ENCODE measurements at places on chromosomes 7 and 10. TPM values are rescaled to one million over a fixed set of nuclear protein-coding genes. Genes with fewer than 3 reads are reported as not detected.

DNA sequence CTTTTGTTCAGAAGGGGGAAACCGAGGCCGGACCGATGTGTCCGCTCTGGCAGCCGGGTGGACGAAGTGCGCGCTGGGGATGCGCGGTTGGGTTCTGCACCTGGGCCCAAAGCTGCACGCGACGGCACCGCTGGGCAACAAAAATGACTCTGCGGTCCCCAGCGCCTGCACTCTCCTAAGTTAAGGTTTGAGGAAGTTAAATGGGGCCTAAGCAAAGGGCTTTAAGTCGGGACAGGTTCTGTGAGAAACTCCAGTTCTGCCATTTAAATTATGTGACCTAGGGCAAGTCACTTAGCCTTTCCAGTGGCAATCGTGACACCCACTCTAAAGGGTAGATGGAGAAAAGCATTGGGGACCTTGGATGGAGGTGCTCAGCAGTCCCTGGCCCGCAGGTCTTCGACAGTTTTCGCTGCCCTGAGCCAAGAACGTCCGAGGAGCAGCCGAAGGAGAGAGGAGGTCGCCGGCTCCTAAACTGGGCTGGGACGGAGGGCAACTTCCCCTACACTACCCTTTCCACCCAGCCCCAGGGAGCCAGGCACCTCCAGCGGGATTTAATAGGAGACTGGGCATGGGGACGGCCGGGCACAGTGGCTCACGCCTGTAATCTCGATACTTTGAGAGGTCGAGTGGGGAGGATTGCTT is 534 bp upstream of the ACBD5 start:
- no peak for DNase-seq

DNA sequence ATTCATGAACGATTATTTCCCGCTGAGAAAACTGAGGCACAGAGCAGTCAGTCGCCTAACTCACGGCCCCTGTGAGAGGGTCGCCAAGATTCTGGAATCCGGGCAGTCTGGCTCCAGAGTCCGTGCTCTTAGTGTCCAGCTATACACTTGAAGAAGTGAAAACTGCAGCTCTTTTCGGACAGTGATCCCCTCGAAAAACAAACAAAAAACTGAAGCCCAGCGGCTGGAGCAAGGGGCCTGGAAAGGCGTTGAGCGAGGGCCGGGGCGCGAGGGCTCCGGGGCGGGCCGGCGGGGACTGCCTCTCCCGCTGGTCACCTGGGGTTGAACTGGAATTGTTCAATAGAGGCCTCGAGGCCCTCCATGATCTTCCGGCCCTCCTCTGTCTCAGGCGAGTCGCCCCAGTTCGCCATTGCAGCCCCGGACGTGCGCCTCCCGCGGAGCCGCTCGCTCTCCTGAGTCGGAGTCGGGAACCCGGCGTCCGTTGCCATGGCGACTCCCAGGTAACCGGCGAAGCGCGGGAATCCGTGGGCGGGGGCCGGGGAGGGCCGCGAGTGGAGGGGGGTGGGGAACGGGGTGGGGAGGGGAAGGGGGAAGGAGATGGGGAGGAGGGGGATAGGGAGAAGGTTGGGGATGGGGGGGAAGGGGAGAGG is 881 bp downstream of the C10orf67 start:
- DNase-seq = no peak

GRCh38 chr10:129958629-129959543 is 5.2 kb downstream of the EBF3 start:
- DNase-seq = no peak

- DNase-seq = no peak
Observed at GRCh38 chr7:113652501-113652900, 266.3 kb downstream of the PPP1R3A start.

GNAI1 gene
- 26.1 TPM for total RNA-seq

Measured in chondrocyte (in vitro differentiated cells).